Stimulated activated CD4-positive, alpha-beta T cell treated with anti-CD3 and anti-CD28 coated beads, Interleukin-15, amount 100 ng/mL, for 48 hours (primary cell): ENCODE measurements at places on chromosomes 3 and 15.

DNA sequence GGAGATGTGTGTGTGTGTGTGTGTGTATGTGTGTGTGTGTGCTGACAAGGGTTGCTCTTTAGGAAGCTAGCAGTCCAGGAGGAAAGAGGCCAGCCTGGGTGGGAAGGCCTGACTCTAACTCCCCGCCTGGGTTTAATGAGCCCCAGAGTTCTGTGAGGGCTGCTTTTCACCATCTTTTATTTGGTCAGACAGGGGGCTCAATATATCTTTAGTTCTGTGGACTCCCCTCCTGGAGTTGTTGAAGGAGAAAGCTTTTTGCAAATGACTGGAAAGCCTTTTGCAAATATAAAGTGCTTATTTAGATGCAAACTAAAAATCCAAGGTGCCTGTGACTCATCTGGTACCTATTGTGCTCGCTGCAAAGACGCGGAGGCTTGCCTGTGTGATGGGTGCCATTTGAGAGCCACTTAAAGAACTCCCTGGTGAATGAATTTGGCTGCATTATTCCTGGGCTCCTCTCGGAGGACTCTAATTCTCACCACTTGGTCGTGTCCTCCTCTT is 24.5 kb downstream of the DRD3 start:
- no peak for DNase-seq

- no peak for DNase-seq
Measured at GRCh38 chr15:74318376-74319137, 48.9 kb downstream of the CYP11A1 start.

DNA sequence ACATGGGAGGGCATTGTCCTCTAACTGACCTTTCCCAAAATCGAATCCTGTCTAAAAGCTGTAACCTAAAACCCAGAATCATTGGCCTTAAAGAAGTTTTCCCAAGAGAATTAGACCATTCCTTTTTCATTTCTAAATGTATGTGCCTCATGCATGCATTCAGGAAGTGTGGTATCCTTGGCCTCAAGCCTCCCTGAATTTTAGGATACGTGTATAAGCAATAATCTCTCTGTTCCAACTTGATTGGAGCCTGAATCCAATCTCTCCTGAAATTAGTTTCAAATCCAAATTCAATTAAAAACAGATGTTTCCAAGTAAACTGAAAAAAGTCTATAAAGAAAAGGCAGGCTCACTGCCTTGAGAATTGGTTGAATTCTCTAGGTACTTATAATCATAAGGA is 86.0 kb upstream of the VEPH1 start:
- no peak for DNase-seq

GRCh38 chr3:8311321-8311720 is 190.3 kb upstream of the LMCD1 start:
- no peak for DNase-seq

- DNase-seq, result no peak
Measured at GRCh38 chr3:37645517-37646380, 215.9 kb upstream of the CTDSPL start.

DNA sequence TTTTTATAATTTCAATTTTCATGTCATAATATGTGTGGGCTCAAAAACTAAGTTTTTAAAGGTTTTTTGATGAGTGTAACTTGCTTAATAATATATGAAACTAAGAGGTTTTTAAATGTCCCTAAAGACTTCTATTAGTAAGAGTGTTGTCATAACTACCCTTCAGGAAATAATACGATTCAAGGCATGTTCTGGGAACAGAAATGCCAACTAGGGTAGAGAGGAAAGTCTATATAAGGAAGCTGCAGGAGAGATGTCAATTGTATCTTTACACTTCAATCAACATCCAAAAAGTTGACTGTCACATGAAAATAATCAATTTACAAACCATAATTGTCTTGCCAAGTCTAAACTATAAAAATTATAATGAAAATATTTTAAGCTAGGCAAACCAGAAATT is 76.3 kb downstream of the SMARCC1 start:
- no peak for DNase-seq

GRCh38 chr15:44029940-44030568 is 165.0 kb downstream of the FRMD5 start:
- no peak for DNase-seq

GRCh38 chr15:70486451-70487386 is 276.6 kb downstream of the UACA start:
- DNase-seq, result peak; percentile 83

GRCh38 chr3:45124956-45125355 is 21.2 kb downstream of the CDCP1 start:
- DNase-seq, result no peak

GRCh38 chr3:151558661-151559060 is 97.8 kb upstream of the IGSF10 start:
- no peak for DNase-seq

DNA sequence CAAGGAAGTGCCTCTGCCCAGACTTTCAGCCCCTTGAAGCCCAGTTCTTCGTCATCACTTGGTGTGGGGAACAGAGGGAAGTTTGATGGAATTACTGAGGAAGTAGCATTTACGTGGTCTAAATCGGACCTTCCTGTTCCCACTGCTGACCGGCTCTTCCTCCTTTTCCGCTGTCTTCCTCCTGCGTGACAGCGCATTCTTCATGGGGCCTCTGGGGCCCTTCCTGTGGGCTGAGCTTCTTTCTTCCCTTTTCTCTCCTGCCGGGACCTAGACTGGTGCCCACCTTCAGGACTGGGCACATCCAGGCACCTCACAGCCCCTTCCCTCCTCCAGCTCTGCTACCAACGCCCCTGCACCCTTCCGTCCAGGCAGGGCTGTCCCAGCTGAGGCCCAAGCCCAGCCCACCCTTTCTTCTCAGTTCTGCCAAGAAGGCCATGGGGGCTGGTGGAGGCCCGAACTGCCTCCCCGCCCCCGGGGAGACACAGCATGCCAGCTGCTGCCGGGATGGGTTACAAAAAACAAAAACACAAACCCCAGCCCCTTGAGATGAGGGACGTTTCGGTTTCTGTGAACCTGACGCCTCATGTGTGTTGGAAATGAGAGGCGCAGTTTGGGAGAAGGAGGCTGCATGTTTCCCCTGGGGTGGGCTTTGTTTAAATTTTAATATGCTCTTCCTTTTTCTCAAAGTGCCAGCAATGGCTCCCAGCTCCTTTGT is 19.1 kb downstream of the ZNF710 start:
- no peak for DNase-seq

- no peak for DNase-seq
Measured at GRCh38 chr3:55750525-55750924, 263.4 kb upstream of the WNT5A start.

DNA sequence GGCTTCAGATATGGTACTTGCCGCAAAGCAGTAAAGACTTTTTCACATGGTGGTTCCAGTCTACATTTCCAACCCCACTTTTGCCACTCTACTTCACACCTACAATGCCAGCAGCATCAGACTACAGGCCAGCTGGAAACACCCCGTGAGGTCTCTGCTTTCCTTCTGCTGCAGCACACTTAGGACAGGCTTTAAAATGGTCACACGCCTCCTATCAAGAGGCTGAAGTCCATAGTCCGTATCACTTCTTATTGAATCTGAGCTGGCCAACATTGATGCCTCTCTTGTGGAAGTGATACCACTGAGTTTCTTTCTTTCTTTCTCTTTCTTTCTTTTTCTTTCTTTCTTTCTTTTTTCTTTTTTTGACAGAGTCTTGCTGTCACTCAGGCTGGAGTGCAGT is 59.8 kb downstream of the ZNF860 start:
- no peak for DNase-seq

- no peak for DNase-seq
Measured at GRCh38 chr3:34155108-34155507, 356.7 kb downstream of the PDCD6IP start.

- peak; percentile 24 for DNase-seq
Measured at GRCh38 chr3:10437272-10437994, 68.0 kb downstream of the ATP2B2 start.

- no peak for DNase-seq
Measured at GRCh38 chr3:25695731-25696420, 31.2 kb upstream of the TOP2B start.

DNA sequence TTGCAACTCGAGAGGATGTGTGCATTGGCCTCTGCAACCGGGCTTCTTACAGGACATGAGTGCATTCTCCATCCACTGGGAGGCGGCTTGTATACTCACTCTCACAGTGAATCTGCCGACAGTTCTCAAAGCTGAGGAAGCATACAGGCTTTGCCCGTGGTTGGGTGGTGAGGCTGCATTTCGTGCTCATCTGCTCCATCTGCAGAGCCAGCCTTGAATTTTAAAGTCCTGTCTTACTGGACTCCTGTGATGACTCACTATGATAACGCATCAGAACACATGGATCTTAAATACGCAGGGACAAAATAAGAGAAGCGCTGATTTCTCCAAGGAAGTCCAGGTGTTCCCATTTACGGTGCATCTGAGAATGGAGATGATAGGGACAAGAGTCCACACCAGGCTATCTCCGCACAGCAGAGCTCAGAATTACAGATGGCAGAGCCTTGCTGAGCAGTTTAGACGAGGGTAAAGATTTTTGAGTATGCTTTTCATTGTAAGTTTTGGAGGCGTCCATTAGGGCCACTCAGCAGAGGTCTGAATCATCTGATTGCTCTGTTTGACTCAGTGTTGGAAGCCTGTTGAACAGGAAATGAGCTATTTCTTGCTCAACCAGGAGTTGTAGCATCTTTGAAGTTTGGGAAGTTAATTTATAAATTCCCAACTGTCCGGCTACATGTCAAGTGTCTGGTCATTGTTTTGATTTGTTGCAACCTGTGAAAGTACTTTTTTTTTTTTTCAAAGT is 87.1 kb downstream of the GABRG3 start:
- no peak for DNase-seq

DNA sequence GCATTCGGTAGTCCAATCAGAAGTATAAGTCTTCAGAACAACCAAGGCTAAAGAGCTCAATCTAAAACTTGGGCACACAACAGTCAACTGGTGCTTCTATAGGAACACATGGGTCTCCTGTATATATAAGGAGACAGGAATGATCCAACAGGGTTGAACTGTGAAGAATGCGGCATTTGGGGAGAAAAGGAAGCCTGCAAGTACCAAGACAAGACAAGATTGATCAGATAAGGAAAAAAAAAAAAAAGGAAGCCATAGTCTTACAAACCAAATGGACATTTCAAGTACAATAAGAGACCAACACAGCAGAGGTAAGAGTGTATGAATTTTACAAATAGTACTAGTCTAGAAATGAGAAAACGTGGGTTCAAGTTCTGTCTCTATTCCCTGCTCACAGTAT is 6.5 kb downstream of the CPEB1 start:
- DNase-seq, result no peak

GRCh38 chr3:37594873-37595783 is 266.6 kb upstream of the CTDSPL start:
- no peak for DNase-seq

DNA sequence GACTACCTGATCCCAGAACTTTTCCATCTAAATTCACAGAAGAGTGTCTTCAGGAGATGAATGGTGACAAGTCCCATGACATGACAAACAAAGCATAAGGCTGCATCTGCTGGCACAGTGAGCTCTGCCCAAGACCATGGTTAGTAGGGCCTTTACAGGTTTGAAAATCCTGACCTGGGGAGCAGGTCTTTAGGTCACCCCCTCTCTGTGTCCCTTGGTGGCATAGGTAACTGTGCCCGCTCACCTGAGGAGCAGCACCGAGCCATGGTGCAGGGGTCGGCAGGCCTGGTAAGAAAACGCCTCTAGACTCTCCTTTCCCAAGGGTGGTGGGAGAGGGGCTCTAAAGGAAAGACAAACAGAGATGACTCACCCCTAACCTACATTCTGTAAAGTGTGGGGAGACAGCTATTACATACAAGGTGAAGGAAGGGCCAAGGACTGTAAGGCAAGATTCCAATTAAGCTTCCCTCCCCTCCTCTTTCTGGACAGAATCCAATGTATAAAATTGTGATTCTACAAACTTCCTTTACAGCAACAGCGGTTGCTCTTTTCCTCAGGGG is 74.0 kb downstream of the SATB1 start:
- no peak for DNase-seq

GRCh38 chr3:122092460-122093165 is 37.5 kb downstream of the CD86 start:
- DNase-seq, result peak; percentile 57

DNA sequence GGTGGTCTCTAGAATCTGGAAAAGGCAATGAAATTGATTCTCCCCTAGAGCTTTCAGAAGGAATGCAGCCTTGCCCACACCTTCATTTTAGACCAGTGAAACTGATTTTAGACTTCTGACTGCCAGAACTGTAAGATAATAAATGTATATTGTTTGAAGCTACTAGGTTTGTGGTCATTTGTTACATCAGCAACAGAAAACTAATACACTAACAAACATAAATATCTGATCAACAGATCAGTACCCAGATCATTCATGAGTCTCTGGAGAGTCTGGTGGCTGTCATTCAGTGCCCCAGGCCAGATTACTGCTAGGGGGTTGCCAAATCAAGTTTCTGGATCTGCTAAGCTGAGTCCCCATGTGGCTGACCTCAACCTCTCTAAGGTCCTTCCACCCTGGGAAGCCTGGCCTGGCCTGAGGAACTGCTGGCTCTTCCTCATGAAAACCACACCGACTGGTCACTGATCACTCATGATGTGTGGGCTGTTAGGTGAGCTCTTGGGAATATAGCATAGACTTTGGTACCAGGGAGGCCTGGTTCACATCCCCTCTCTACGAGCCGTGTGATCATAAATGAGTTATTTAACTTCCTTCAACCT is 11.1 kb upstream of the LACTB start:
- DNase-seq, result no peak

DNA sequence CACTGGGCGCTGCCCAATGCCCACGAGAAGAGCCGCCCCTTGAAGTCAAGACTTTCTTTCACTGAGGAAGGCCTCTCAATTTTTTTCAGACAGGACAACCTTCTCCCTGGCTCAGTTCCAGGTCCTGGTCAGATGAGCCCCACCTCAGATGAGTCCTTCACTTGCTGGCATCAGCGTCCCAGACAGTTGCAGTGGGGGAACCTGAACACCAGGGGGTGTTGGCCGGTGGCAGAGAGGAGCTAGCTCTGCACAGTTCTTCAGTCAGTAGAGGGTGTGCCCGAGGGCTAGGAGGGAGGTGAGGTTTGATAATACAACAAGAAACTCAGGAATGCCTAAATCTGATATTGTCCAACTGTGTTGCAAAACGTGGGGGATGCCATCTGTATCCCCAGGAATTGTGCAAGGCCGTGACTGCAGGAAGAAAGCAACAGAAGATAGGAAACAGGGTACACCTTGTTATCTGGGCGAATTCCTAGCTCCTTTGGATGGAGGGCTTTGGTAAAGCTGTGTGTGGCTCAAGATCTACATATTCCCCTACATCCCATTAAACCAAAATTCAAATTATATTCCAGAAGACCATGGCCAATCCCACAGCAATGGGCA is 34.3 kb downstream of the CCR3 start:
- peak; percentile 63 for DNase-seq

- DNase-seq, result no peak
Measured at GRCh38 chr15:58418135-58418534, 13.7 kb upstream of the LIPC start.

DNA sequence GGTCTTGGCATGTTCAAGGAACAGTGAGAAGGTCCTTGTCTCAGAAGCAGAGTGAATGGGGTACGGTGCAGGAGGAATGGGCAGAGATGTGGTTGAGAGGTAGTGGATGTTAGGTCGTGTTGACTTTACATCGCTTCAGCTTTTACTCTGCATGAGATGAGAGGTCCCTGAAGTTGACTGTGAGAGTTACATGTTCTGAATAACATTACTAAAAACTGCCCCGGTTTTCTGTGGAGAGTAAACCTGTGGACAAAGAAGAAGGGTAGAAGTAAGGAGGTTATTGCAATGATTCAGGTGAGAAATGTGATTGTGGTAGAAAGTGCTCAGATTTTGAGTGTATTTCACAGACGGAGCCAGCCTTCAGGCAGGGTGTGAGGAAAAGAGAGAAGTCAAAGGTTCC is 105.6 kb downstream of the ARNT2 start:
- no peak for DNase-seq

- no peak for DNase-seq
Measured at GRCh38 chr3:22113453-22113852, 362.4 kb upstream of the ZNF385D start.
